ENCODE measurements at places on chromosomes 5 and 9. TPM values are rescaled to one million over a fixed set of nuclear protein-coding genes. Genes with fewer than 3 reads are reported as not detected.

DNA sequence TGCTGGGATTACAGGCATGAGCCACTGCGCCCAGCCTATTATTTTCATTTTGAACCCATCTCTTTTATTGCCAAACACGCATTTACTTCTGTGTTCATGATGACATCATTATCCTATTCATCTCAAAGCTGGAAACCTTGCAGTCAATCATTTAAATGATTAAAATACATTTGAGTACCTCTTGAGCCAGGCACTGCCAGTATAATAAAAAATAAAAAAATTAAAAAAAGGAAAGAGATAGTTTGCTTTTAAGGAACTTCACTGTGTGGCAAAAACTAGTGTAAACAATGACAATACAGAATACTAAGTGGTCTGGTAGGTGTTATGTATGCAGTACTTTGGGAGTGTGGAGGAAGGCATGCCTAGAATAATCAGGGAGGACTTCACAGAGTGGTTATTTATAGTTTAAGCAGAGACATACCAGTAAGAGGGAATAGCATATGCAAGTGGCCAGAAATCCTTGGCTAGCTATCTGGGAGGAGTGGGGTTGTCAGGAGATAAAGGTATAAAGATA is 8.6 kb downstream of the NSD1 start:
- no peak for DNase-seq

- no peak for DNase-seq
These were observed 195.6 kb upstream of the RAI14 start for GRCh38 chr5:34460496-34460895.

GRCh38 chr5:132639706-132640130 is 18.3 kb upstream of the IL13 start:
- DNase-seq, result no peak

GRCh38 chr5:123505633-123506032 is 6.3 kb upstream of the CSNK1G3 start:
- DNase-seq, result no peak

DNA sequence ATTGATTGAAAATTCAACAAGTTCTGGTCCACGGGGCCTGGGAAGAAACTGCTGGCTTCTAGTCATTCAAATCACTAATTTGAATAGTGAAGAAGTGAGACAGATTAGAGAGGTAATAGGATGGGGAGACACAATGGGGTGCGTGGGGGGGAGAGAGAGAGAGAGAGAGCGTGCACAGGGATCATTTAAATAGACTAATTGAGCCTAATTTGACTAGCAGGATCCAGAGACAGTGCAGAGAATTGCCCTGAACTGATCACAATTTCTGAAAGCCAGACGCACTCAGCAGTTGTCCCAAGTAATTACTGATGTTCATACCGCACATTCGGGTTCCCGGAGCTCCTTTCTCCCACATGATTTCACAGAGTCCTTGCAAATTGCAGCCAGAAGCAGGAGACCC is 50.3 kb upstream of the C5orf58 start:
- no peak for DNase-seq

DNA sequence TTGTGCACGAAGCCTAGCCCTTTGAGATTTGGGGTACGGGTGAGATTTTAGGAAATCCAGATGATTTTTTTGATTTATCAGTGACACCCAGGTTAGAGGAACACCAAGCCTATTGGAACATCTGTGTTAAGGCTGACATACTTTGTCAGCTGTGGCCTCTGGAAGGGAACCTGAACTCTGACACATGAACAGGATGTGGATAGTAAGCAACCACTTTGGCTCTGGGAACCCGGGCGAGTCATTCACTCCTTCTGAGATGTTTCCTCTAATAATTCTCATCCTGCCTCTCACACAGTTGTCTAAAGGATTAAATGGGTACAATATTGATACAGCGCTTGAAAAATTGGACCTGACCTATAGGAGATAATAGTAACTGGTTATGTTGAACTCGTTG is 67.8 kb downstream of the FGF1 start:
- DNase-seq, result peak; percentile 43

DNA sequence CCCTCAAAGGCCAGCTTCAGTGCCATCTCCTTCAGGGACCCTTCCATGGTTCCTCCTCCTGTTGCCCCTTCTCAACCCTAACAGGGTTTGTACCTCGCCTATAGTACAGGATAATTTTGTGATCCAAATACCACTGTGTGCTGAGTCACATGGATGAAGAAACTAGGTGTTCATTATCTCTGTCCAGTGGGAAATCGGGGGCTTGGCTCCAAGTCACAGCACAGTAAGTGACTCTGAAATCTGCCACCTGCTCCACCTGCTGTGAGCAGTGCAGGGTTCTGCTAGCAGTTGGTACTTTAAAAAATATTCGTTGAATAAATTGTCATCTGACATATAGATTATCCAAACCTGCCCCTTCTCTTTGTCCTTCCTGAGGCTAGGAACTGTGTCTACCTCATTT is 123.2 kb upstream of the OTULINL start:
- no peak for DNase-seq

DNA sequence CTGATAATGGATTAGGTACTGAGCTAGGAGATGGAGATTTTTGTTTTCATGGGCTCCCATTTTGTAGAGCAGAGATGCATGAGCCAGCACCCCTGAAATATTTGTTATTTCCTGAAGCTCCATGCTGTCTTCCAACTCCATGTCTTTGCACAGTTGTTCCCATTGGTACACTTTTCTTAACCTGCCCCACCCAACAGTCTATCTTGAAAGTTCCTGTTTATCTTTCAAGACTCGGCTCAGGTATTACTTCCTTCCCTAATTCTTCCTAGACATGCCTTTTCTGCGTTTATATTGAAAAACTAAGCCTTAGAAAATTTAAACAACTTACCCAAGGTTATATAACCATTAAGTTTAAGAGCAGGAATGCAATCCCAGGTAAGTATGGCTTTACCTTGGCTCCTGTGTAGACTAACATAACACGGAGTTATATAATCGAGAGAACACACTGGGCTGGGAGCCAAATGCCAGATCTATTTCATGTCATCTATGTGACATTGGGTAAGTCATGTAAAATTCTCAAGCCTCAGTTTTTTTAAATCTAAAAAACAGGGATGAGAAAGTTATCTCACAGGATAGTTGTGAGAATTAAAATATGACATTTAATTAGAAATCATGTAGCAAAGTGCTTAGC is 67.4 kb downstream of the LIX1 start:
- no peak for DNase-seq

- no peak for DNase-seq
These were observed 132.7 kb downstream of the PDE4D start for GRCh38 chr5:59760785-59761348.

GRCh38 chr5:31701642-31702299 is 62.8 kb downstream of the PDZD2 start:
- DNase-seq, result no peak

- DNase-seq, result no peak
These were observed 41.9 kb downstream of the HSDL2 start for GRCh38 chr9:112421771-112422222.

- no peak for DNase-seq
These were observed 64.2 kb upstream of the PRSS3 start for GRCh38 chr9:33731142-33731541.

- peak; percentile 56 for DNase-seq
These were observed 76.7 kb downstream of the ITGA1 start for GRCh38 chr5:52864371-52864770.

- no peak for DNase-seq
These were observed 94.2 kb upstream of the NFIL3 start for GRCh38 chr9:91517801-91518200.

- DNase-seq, result no peak
These were observed 68.0 kb downstream of the FSTL4 start for GRCh38 chr5:133544346-133544745.

DNA sequence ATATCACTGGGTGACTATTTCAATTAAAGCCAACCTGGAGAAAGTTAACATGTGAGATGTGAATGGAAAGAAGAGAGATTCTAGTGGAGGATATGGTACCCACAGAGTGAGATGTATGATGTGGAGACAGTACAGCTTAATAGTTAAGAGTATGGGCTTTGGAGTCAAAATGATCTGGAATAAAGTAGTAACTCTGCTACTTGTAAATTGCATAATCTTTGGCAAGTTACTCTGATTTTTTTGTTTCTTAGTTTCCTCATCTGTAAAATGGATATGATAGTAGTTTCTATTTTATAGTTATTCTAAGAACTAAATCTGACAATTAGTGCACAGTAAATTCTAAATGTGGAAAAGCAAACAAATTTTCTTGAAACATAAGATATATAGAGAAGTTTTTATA is 79.2 kb downstream of the ISOC1 start:
- no peak for DNase-seq

GRCh38 chr5:133050521-133050920 is 1.3 kb upstream of the HSPA4 start:
- DNase-seq, result no peak

DNA sequence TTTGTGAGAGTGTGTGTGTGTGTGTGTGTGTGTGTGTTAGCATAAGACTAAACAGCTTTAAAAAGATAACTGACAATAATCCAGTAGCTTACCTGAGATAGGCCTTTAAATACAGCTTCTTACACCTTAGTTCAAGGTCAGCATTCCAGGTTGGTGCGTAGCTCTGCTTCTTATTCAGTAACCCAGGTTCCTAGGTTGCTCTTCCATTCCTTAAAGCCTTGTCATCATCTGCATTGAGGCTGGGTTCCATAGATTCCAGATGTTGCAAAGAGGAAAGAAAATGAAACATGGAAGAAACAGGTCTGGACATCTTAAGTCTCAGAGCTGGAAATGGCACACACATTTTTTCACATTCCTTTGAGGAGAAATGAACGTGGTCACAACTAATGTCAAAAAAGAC is 53.9 kb upstream of the CAMK4 start:
- no peak for DNase-seq

- DNase-seq, result no peak
These were observed 232.4 kb upstream of the GAS1 start for GRCh38 chr9:87179553-87180340.

DNA sequence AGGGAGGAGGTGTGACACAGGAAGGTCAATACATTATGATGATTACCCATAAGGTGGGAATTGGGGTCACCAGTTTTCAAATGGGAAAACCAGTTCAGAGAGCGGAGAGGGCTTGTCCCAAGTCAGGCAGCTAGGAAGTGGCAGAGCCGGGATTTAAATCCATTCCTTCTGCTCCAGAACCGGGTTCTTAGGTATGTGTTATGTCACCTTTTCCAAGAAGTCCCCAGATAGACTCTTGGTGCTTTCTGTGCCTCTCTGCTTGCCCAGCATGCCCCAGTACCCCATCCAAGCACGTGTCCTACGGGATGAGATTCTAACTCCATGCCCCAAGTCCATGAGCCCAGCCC is 69.9 kb downstream of the LMX1B start:
- no peak for DNase-seq

- DNase-seq, result peak; percentile 13
These were observed 47.1 kb upstream of the SH3GL2 start for GRCh38 chr9:17531642-17532254.

- no peak for DNase-seq
These were observed 1033.5 kb downstream of the EFNA5 start for GRCh38 chr5:106637275-106637674.

- no peak for DNase-seq
These were observed 75.8 kb downstream of the ARHGAP26 start for GRCh38 chr5:142845954-142846398.

DNA sequence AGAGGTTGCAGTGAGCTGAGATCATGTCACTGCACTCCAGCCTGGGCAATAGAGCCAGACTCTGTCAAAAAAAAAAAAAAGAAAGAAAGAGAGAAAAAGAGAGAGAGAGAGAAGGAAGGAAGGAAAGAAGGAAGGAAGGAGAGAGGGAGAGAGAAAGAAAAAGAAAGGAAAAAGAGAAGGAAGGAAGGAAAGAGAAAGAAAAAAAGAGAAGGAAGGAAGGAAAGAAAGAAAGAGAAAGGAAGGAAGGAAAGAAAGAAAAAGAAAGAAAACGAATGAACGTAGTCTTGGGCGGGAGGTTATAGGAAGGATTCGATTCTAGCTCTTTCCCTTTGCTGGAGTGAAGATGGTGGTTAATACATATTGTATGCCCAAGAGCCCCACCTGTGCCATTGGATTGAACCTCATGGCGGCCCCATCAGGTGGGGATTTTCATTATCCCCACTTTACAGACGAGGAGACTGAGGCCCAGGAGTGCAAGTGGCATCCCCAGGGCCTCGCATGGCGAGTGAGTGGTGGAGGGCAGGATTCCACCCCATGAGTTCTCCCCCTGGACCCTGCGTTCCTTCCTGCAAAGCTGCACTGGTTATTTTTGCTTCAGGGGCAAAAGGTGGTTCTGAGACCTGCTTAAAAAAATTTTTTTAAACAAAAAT is 80.9 kb upstream of the ASS1 start:
- no peak for DNase-seq

GRCh38 chr5:155532621-155533311 is 519.2 kb downstream of the KIF4B start:
- DNase-seq, result no peak

Gene IL5
- not detected for polyA plus RNA-seq

Gene CAMLG
- polyA plus RNA-seq, result 29.3 TPM

Gene HOMER1
- polyA plus RNA-seq, result 4.4 TPM

Gene CANX
- 925 TPM for polyA plus RNA-seq

Gene ANKRD34B
- not detected for polyA plus RNA-seq

Gene SIT1
- polyA plus RNA-seq, result not detected

Gene KIF20A
- polyA plus RNA-seq, result 25.4 TPM

Gene ARSK
- 12.2 TPM for polyA plus RNA-seq

Gene BHMT
- polyA plus RNA-seq, result not detected
